ENCODE measurements at places on chromosomes 12 and 14.

GRCh38 chr12:110698171-110698902 is 9.4 kb upstream of the HVCN1 start:
- peak; percentile 57 for DNase-seq

DNA sequence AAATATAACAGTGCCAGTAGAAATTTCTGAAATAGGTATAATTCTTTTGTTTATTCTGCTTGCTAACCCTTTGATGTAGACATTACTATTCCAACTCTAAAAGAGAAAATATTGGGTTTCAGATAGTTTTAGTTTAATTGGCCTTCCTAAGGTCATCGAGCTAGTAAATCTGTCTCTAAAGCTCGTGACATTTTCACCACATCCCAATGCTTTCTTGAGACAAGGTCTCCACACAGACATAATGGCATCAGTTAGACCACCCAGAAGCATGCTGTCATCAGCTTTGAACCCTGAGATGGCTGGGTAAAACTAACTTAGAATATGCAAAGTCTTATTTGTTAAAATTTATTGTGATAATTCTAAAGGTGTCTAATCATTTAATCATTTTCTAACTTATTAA is 52.0 kb downstream of the PIK3C2G start:
- DNase-seq = no peak

DNA sequence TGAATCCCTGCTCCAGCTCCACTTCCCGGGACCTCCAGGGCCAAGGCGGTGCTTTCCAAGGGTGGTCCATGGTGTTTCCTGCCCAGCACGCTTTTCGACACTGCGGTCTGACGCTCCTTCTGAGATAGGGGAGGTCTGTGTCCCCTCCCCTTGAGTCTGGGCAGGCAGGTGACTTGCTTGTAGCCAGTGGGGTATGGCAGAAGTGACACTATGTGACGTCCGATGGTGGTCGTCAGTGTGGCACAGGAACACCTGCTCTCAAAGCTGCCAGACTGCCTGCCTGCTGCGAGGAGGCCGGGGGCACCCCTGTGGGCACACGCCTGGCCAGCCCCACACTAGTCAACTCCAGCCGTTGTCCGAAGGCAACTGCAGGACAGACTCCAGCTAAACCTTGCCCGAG is 16.0 kb upstream of the TRAF3 start:
- DNase-seq = no peak

DNA sequence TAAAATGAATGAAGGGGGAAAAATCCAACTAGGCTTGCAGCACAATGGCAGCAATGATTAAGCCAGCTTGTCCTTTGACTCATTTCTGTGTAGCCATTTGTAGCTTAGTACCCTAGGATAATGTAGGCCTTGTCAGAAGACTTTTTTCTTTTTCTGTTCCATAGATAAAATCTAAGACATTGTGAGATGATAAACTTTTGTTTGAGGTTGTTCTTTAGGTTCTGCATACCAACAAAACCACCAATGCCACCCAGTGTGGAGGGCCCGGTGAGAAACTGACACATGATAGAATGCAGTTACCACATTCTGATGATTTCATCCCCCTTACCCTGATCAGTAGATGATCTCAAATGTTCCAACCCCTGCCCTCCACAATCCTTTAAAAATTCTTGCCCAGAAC is 6.6 kb upstream of the KLRD1 start:
- DNase-seq = no peak

DNA sequence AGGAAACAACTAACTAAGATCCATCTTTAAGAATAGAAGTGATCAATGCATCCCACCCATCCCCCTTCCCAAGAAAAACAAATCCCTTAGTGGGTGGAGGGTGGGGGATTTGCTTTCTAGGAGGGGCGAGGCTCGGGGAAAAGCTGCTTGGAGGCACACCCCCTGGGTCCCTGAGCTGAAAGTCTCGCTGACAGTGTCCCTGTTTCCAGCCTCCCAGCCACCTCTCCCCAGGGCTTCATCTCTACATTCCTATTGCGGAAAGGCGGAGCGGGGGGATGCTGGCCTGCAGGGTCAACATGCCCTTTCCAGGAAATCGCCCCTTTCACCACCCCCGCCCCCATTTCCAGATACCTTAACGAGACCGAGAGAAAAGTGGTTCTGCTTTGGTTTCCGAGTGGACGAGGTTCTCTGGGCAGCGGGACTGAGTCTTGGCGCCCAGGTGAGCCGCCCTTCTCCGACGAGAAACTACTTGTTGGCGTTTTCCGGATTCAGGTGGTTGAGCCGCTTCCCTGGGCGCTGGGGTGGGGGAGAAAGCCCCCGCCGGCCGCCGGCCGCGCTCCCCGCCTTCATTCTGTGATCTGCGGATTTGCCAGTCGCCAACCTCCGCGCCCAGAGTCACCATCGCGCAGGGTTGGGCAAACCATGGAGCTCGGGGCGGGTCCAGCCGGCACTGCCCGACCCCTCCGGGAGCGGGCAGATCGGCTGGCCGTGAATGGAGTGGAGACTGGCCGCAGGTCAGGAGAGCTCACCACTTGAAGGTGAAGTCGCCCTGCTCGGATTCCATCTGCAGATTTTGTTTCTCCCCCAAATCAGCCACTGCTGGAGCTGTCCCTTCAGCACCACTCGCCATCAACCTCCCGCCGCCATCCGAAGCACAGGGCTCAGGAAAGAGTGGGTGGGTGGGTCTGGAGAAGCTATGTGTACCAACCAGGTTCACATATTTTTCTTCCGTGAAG is 505 bp downstream of the KCNC2 start:
- DNase-seq = no peak

GRCh38 chr12:115710104-115710564 is 567.4 kb downstream of the MED13L start:
- no peak for DNase-seq

DNA sequence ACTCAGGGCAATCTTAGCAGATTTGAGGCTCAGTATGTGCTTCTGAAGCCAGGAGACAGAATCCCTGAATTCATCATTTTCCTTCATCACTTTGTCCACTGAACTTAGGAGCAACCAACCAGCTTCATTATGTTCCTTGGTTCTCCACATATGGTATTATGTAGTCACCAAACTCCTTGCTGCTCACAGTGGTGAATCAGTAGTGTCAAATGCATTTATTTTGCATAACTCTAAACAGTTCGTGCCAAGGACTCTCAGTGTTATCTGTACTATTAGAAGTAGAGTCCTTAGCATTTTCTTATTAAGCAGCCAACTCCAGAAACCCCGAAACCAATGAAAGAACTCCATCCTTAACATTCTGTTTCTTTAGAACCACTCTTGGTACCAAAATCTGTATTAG is 466.9 kb upstream of the RGS6 start:
- DNase-seq = no peak

DNA sequence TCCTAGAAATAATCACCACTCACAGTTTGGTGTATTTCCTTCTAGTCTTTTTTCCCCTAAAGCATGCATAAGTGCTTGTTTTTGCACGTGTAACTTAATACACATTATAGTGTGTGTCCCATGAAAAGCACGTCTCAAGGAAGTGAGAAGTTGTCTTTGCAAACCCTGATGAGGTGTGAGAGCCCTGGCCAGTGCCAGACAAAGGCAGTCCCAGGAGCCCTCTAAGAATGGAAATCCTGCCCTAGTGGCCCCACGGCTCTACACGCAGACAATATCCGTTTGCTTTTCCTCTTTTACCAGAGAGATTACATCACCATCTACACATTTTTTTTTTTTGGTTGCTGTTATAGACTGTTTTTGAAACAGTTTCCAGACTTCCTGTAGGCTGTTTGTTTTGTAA is 85.5 kb upstream of the FZD10 start:
- DNase-seq = no peak

DNA sequence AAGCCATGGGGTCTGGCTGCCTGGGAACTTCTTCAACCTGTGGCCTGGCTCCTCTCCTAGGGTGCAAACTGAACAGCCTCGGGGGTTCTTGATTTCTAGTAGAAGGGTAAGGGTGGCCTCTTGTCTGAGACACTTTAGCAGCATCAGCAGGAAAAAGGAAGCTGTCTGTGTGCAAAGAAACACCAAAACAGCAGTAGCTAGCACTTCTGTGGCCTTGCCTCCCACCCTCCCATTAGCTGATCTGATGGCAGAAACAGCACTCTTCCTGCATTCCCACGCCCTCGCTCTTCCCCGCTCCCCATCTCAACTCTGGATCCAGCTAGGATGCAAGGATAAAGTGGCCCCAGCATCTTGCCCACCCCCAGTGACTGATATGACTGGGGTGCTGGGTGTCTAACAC is 20.7 kb downstream of the SLC7A8 start:
- no peak for DNase-seq
